Activated CD4-positive, alpha-beta T cell treated with anti-CD3 and anti-CD28 coated beads, Interleukin-2, amount 10 ng/mL, durations not matched to agents 24 days and 14 days (primary cell): ENCODE measurements at places on chromosomes 7 and 10. TPM values are rescaled to one million over a fixed set of nuclear protein-coding genes. Genes with fewer than 3 reads are reported as not detected.
A peak's percentile ranks its signal among the peaks of the same experiment; 100 is the strongest.

Gene RP9
- total RNA-seq: 23.2 and 25.1 TPM in 2 replicates

Gene PILRA
- 9.8 and 11.6 TPM in 2 replicates for total RNA-seq

Gene MPLKIP
- 37.3 and 40.8 TPM in 2 replicates for total RNA-seq

Gene MOGAT3
- not detected in 2 replicates for total RNA-seq

Gene PTPRN2
- 0.31 and 0.33 TPM in 2 replicates for total RNA-seq

Gene C10orf88
- total RNA-seq: 13.9 and 15.7 TPM in 2 replicates

Gene TRIM74
- total RNA-seq: 0.33 and 2.1 TPM in 2 replicates

Gene AMPH
- total RNA-seq: not detected in 2 replicates

- no peak overlapping the region for H3K4me3 ChIP-seq
- H3K36me3 ChIP-seq: peaks cover 33% of the 10 kb centered on the region
- H3K27ac ChIP-seq: no peak overlapping the region
These were observed 35.6 kb upstream of the PTPRN2 start for GRCh38 chr7:158623241-158623640.

DNA sequence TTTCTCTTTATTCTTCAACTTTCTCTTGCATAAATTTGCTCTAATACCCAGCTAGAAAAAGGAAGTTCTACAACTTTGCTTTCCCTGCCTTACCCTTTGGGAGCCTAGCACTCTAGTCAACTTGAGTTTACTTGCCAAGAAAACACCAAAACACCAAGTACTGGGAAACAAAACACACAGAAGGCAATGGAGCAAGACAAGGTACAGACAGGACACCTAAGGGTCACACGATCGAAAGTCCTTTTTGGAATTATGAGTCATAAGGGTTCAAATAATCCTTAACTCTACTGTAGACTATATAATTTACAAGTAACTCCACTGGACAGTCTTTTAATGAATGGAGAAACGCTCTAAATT is 42.6 kb upstream of the ANAPC16 start:
- H3K27ac ChIP-seq: no peak overlapping the region
- H3K36me3 ChIP-seq: peaks cover 17% of the 10 kb centered on the region
- DNase-seq: no peak
- no peak overlapping the region for H3K4me3 ChIP-seq
- H3K4me1 ChIP-seq: peaks cover 13% of the 10 kb centered on the region

DNA sequence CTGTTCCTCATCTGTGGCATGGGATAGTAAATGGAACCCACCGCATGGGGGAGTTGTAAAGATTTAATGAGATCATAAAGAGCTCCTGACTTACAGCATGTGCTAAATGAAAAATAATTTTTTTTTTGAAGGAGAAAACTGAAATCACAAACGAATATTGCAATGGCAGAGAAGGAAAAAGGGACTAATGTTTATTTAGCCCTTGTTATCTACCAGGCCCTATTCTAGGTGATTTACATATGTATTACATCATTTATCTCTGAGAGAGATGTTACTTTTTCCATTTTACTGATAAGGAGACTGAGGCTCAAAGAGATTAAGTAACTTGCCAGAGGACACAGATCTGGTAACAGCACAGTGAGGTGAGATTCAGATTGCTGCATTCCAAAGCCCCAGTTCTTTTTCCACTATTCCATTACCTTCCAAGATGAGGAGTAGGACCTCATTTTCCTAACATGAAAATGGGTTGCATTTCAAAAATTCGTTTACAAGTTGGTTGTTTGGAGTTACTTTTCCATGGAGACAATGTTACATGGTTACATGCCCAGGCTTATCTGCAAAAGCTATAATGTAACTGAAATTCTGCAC is 28.6 kb downstream of the VCL start:
- H3K4me1 ChIP-seq: peaks cover 23% of the 10 kb centered on the region
- H3K36me3 ChIP-seq: peaks cover 11% of the 10 kb centered on the region
- no peak overlapping the region for H3K4me3 ChIP-seq
- no peak for DNase-seq

DNA sequence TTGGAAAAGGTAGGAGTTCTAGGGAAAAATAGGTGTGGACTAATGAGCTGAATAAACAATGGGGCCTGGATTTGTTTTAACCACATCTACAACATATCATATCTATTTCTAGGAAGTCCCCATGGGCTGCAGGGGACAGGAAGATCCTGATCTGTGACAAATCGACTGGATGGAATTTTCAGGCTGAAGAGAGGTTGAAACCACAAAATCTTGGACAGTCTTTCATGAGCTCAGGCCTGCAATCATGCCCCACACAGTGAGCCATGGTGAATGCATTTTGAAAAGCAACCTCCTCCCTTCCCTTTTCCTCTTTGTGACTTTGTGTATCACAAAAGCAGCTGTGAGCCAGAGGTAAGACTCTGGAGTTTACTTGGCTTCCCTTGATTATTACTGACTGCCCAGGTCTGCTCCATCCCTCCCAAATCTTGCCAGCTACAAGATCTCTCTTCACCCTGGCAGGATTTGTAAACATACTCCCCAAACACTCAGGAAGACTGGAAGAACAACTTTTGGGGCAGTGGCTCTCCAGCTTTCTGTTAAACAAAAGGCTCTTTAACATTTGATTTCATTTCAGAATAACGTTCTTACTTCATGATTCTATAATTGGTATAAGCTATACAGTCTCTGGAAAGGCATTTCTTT is 66.4 kb downstream of the ASAH2B start:
- H3K27ac ChIP-seq: no peak overlapping the region
- DNase-seq: no peak
- H3K4me1 ChIP-seq: no peaks in the 10 kb centered on the region
- no peaks in the 10 kb centered on the region for H3K36me3 ChIP-seq

GRCh38 chr7:94422827-94423460 is 28.2 kb downstream of the COL1A2 start:
- H3K4me1 ChIP-seq: no peaks in the 10 kb centered on the region
- no peak overlapping the region for H3K4me3 ChIP-seq
- H3K36me3 ChIP-seq: no peaks in the 10 kb centered on the region
- no peak overlapping the region for H3K27ac ChIP-seq

- peaks cover 9% of the 10 kb centered on the region for H3K27me3 ChIP-seq
- DNase-seq: no peak
- H3K4me3 ChIP-seq: peak overlapping the region; percentile 41
- peaks cover 3% of the 10 kb centered on the region for H3K4me1 ChIP-seq
- no peak overlapping the region for H3K27ac ChIP-seq
These were observed 24.1 kb downstream of the GRIFIN start for GRCh38 chr7:2452074-2452507.

DNA sequence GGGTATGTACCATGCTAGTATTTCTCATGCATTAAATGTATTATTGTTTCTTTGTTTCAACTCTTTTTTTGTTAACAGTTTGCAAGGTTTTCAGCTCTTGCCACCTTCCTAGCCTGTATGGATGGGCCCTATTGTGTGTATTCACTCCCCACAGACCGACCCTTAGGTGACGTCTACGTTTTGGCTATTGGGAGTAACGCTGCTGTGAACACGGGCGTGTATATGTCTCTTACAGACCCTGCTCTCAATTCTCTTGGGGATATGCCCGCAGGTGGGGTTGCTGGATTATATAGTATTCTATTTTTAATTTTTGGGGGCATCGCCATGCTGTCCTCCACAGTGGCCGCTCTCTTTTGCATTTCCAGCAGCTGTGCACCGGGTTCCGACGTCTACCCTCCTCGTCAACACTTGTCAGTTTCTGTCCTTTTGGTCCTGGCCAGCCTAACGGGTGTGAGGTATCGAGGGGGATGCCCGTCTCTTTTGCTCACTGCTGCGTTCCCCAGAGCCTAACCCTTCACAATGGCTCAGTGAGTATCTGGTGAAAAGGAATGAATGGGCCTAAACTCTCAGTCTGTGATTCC is 64.1 kb upstream of the GNA12 start:
- peaks cover 66% of the 10 kb centered on the region for H3K36me3 ChIP-seq
- no peaks in the 10 kb centered on the region for H3K27me3 ChIP-seq
- H3K4me1 ChIP-seq: peaks cover 7% of the 10 kb centered on the region

GRCh38 chr10:14782691-14783363 is 8.1 kb upstream of the FAM107B start:
- peaks cover 1% of the 10 kb centered on the region for H3K36me3 ChIP-seq
- peak; percentile 57 for DNase-seq
- no peaks in the 10 kb centered on the region for H3K27me3 ChIP-seq
- no peak overlapping the region for H3K27ac ChIP-seq

DNA sequence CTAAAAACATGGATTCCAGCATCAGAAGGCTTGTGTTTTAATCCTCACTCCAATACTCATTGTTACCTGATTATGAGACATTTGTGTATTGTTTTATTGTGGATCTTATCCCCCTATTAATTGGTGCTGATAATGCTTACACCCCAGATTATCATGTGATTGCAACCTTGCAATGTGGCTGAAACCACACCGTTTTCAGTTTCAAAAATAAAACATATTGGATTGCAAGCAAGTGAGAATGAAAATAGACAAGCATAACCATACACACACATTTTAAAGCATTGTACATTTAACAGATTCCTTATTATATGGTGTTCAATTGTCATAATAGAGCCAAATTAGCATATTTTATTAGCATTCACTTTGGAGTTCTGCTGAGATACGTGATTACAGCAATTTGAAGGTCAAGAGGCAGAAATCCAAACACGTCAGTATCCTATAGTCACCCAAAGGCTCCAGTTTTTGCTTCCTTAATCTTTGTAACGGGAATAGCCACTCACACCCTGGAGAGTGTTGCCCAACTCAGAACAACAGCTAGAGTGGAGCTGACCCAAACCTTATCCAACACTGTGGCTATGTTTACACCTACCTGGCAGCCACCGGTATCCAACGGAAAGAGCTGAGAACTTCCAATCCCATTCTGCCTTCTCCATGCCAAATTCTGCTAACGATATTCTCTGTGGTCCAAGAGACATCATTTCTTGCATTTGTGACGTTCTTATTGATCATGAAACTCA is 317.1 kb upstream of the KLF6 start:
- H3K27me3 ChIP-seq: no peaks in the 10 kb centered on the region
- peaks cover 9% of the 10 kb centered on the region for H3K4me1 ChIP-seq
- no peak overlapping the region for H3K27ac ChIP-seq
- no peaks in the 10 kb centered on the region for H3K36me3 ChIP-seq
- H3K4me3 ChIP-seq: no peak overlapping the region

DNA sequence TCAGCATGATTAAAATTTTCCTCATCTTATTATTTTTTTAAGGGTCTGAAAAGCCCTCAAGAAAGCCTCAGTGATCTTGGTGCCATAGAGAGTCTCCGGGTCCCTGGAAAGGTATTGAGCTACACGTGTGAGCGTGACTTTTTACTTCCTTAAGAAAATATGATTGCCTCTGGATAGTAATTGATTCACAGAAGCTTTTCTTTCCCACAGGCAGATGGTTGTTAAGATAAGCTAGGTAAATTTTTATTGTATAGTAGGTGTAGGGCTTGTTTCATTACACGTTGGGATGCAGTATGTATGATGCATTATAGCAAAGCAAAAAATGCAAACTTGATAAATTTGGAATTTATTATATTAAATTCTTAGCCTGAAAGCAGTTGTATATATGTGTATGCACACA is 7.7 kb downstream of the VPS50 start:
- H3K27me3 ChIP-seq: no peaks in the 10 kb centered on the region
- no peak overlapping the region for H3K27ac ChIP-seq
- DNase-seq: no peak

DNA sequence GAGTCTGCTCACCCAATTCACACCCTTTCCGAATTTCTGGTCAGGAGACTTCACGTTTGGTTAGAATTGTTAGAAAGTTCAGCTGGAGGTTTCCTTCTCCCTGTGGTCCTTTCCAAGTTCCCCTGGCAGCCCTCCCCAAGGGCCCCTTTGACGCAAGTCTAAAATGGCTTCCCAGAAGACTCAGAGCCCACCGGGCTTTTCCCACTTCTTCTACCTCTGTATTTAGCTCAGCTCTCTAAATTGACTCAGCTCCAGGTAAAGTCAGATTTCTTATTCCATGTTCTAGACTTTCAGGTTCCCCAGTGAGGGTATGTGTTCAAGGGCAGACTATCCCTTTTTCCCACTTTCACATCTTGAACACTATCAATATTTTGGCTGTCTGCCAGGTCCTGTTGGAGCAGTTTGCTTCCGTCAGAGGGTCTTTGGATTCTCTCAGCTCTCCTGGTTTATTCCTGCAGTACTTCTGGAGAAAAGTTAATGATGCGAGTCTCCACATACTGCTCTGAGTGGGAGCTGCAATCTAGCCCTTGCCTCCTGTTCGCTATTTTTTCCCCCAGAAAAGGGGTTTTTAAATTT is 53.1 kb upstream of the ZNF273 start:
- H3K27ac ChIP-seq: no peak overlapping the region
- H3K4me3 ChIP-seq: no peak overlapping the region
- H3K27me3 ChIP-seq: no peaks in the 10 kb centered on the region
- no peaks in the 10 kb centered on the region for H3K36me3 ChIP-seq

DNA sequence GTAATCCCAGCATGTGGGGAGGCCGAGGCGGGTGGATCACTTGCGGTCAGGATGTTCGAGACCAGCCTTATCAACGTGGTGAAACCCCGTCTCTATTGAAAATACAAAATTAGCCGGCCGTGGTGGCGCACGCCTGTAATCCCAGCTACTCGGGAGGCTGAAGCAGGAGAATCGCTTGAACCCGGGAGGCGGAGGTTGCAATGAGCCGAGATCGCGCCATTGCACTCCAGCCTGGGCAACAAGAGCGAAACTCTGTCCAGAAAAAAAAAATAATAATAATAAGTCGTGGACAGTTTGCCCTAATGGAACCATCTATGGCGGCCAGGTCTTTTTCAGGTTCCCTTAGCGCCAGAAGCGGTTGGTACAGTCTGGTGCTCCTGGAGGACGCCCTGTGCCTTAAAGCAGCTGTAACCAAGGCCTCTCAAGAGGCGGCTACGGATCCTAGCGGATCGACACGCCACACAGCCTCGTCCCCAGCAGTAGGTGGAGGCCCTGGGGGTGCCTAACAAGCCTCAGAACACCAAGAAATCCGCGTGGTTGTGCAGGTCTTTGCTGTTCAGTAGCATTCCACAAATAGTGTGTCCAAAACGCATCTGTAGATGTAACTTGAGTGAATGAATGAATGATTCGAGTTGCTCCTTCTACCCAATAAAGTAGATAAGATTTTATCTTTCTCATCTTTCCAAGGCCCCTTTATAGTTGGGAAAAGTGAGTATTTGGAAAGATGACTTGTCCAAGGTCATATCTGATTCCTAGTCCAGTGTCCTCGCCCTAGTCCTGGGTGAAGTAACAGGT is 982 bp downstream of the PGAM1 start:
- DNase-seq: peak; percentile 75
- peaks cover 56% of the 10 kb centered on the region for H3K36me3 ChIP-seq
- peak overlapping the region; percentile 96 for H3K27ac ChIP-seq
- H3K4me1 ChIP-seq: peaks cover 43% of the 10 kb centered on the region
- H3K4me3 ChIP-seq: peak overlapping the region; percentile 94
- peaks cover 2% of the 10 kb centered on the region for H3K27me3 ChIP-seq

GRCh38 chr10:3237530-3237929 is 64.9 kb upstream of the PITRM1 start:
- peaks cover 58% of the 10 kb centered on the region for H3K27me3 ChIP-seq
- H3K27ac ChIP-seq: no peak overlapping the region
- DNase-seq: no peak
- no peak overlapping the region for H3K4me3 ChIP-seq

GRCh38 chr10:61454541-61454940 is 1.4 kb upstream of the TMEM26 start:
- no peak overlapping the region for H3K4me3 ChIP-seq
- no peak for DNase-seq
- H3K27ac ChIP-seq: no peak overlapping the region
- no peaks in the 10 kb centered on the region for H3K36me3 ChIP-seq

- no peaks in the 10 kb centered on the region for H3K27me3 ChIP-seq
- H3K4me1 ChIP-seq: no peaks in the 10 kb centered on the region
- H3K36me3 ChIP-seq: no peaks in the 10 kb centered on the region
- H3K27ac ChIP-seq: no peak overlapping the region
These were observed 181.9 kb downstream of the CYP26A1 start for GRCh38 chr10:93255546-93255945.
